GM04504 (cell line): ENCODE measurements at places on chromosomes 2 and 18.

DNA sequence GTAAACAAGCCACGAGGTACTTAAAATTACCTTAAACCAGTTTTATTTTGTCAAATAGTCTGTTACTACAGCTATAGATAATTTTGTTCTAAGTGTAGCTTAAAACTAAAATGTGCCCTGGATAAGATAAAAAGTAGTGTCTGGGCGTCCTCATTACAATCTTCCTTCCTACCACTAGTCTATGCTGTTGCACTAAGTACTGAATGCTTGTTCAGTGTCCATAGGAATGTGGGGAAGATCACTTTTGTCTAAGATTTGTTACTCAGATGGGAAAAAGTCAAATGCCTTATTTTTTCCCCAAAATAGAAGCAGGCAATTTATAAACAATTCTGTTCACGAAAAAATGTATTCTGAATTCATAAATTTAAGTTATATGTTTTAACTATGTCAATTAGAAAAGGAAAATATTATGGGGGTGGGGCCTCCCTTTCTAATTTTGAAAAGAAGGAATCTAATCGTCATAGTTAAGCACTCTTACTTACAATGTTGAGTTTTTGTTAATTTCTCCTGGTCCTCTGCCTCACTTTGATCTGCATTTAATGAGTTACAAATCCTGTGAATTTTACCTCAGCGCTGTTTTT is 140.4 kb upstream of the VRK2 start:
- DNase-seq = peak; percentile 35

GRCh38 chr18:12011957-12012549 is 30.7 kb downstream of the IMPA2 start:
- no peak for DNase-seq

- DNase-seq = no peak
These were observed 6.5 kb downstream of the TEX261 start for GRCh38 chr2:70988151-70988550.

GRCh38 chr2:121735518-121736074 is 1.1 kb downstream of the NIFK start:
- DNase-seq = no peak

DNA sequence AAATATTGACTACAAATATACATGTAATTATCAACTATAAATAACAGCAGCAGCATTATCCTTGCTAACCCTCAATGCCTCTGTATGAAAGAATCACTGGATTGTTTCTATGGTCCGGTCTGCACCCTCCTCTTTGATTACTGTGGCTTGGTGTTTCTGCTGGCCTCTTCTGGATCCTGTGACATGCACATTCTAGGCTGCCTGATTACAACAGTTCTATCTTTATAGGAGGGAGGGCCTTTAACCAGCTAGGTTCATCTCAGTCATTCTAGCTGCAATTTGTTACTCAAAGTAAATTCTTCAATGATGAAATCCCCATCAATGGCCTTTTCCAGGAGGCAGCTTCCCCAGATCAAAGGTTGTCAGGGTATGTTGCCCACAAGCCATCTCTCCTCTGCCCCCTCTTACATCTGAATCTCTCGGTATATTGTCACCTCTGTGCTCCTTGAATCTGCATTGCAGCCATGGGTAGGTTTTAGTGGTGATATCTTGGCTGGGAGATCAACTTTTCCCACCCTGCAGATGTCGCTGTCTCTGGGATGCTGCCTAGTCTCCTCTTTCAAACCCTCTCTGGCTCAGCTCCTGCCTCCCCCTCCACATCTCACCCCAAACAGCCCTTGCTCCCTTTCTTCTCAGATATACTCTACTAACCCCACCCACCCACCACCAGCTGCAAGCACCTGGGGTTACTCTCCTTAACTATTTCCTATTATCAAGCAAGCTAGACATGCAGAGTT is 106.2 kb upstream of the BZW1 start:
- DNase-seq = no peak

DNA sequence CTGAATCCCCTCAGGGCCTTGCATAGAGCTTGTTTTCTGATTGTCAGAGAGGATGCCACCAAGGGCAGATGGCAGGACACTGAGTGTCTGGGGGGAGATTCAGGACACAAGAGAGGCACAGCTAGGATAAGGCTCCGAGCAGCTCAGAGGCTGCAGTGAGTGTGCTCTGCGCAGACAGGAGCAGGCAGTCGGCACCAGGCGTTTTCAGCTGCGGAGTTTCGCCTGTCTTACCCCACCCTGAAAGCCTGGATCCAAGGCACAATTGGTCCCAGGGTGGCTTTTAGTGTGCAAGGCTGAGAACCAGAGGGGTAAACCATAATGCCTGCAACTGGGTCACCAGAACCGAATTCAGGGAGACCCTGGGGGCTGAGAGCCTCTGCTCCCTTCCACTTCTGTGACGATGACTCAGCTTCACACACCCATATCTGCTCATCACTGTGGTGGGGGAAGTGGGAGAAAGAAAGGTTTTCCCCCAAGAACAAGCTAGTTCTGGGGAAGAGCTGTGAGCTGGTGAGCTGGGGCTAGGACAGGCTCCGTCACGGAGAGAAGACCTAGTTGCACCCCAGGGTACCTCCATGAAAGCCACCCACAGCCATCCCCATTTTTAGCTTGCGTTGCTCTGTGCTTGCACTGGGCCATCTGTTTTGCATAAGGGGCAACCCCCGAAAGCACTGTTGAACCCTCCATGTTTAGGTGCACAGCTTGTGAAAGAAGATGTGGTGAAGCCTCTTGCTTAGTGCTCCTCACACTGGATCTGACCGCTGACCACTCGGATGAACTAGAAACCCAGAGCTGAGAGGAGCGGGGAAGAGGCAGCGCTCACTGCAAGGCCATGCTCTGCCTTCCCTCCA is 173.7 kb downstream of the CELF4 start:
- DNase-seq = no peak

GRCh38 chr2:4269885-4270284 is 566.5 kb downstream of the DCDC2C start:
- DNase-seq = no peak

GRCh38 chr18:33440060-33441043 is at the start of gene CCDC178:
Gene CCDC178, minus strand, starts transcription at chr18:33440721. Its CDS starts 28,633 bp downstream, at chr18:33412088.
- DNase-seq = no peak

DNA sequence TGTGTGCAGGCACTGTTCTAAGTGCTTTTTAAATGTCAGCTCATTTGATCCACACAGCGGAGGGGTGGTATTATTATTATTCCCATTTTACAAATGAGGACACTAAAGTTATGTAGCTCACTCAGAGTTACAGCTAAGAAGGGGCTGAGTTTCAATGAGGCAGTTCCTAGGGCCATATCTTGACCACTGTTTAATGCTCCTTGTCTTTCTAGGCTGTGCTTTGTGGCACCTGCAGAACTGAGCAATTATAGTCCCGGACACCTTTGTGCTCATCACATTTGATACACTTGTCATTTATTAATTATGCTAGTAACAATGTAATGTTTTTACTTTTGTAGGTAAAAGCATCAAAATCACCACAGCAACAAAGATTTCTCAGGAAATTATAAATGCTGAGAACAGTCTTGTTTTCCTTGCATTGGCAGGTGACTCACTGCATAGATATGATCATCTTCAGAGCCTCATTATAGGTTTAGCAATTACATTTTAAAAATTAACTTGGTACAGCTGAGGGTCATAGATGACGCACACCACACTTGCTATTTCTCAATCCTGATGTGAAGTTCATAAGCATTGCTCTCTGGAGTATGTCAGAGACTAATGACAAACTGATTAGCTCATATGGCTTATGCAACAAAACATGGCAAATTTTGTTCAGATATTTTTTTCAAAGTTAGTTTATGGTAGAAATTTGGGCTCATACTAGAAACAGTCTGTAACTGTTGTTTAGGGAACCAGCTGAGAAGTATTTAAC is 366.8 kb downstream of the TGIF1 start:
- DNase-seq = peak; percentile 90

DNA sequence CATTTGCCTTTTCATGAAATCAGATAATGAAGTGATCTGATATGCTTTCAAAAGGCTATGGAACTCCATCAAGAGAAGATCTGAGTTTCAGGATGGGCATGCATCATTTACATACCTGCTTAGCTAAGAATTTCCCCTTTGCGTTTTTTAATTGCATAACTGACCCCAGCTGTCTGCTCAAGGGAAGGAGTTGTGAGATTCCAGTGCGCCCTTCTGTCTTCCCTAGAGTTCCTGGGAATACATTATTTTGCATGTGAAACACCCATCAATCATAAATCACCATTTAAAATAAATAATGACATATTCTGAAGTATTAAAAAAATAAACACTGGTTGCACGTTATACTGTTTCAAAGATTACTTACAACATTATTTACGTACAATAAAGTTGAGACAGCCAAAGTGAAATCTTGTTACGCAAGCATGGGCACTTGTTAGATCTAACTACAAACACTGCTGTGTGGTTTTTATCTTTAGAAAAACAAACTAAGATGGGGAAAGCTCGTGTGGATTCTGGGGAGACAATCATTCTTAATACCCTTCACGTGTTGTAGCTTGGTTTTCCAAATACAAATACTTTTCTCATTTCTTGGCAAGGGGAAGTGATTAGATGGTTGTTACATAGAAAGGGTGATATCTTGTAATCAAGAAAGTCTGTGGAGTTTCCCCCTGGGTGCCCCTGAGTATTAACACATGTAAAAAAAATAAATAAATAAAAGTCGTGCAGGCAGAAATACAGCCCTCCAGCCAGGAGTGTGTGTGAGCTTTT is 125.7 kb upstream of the LMAN1 start:
- DNase-seq = no peak

- no peak for DNase-seq
These were observed 370 bp downstream of the KLHL29 start for GRCh38 chr2:23385351-23385747.

GRCh38 chr2:18245375-18245774 is 315.1 kb downstream of the RDH14 start:
- no peak for DNase-seq
